ENCODE measurements at places on chromosomes 12 and 14.

DNA sequence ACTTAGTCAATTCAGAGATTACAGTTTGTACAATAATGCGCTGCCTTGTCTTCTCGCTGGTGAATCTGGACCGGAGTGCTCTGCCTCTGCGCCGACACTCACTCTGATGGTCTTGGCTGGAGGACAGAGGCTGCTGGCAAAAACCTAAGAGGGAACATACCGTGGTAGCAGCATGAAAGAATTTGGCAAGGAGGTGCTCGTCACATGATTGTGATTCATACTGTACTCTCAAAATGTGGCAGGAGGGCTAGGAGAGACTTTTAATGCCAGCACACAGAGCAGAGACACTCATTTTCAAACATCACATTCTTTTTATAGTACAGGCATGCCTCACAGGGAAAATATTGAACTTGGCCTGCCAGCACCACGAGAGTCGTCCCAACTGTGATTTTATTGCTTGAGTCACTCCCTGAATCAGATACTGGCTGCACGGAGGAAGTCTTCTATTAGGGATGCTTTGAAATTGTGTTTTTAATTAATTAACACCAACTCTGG lies 67.8 kb downstream of the HMGA2 start:
- peak; percentile 55 for DNase-seq

- no peak for DNase-seq
Measured at GRCh38 chr12:31485571-31485970, 105.4 kb downstream of the DENND5B start.

DNA sequence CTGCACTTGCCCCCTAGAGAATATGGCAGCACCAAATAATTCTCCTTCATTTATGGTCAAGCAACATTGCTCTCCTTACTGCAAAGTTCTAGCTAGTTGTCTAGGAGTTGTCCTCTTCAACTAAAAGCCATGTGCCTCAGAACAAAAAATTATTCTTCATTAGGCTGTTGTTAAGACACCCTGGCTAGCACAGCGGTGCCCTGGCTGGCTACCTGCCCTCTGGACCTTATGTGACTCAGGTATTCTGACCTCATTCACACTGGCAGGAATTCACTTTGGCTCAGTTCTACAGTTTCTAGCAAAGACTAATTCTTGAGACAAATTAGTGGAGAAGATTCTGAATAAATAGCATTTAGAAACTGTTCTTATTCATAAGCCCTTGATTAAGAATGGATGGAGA lies 224.4 kb upstream of the KRR1 start:
- no peak for DNase-seq

- DNase-seq = no peak
Measured at GRCh38 chr12:57730336-57731067, 8.0 kb downstream of the AGAP2 start.

GRCh38 chr14:89304972-89305703 lies 111.9 kb downstream of the FOXN3 start:
- DNase-seq = no peak

GRCh38 chr12:122518908-122519307 lies 7.8 kb downstream of the RSRC2 start:
- no peak for DNase-seq

GRCh38 chr14:94088516-94088915 lies 7.4 kb downstream of the IFI27L1 start:
- DNase-seq = no peak

- no peak for DNase-seq
Measured at GRCh38 chr12:11134305-11134704, at the start of gene TAS2R30. Gene TAS2R30, minus strand, starts transcription at chr12:11134644. Its CDS starts 400 bp downstream, at chr12:11134244.

DNA sequence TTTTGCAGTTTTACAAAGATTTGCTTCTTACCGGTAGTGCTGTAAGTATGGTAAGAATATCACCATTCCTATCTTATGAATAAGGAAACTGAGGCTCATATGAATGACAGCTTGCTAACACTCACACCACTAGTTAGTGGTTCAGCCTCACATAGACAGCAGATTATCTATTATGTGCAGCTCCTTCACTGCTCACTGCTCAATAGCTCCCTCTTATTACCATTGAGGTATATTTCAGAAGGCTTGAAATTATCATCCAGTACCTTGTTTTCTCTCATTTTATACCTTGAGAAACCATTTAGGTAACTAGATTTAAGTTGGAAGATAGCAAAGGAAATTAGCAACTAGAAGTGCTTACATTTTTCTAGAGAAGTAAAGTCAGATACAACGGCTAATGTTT lies 15.5 kb downstream of the RIC8B start:
- DNase-seq = no peak

DNA sequence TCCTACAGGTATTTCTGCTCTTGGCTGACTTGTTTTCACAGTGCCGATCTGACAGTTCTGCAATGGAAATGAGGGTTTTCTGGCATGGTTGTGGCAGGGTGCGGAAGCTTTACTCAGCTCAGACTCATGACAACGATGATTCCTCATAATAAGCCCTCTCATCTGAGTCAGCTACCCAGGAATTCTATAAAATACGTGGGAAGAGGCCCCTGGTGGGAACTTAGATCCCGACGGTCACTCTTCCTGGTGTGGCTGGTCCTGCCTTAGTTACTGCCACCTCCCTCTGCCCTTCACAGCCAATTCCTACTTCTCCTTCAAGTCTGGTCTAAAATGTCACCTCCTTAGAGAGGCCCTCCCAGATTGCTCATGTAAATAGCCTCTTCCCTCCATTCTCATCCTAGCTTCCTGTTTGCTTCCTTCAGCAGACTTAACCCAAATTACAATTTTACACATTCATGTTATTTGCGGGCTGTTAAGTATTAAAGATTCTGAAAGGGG lies 104.2 kb upstream of the MAP1LC3B2 start:
- peak; percentile 33 for DNase-seq

- no peak for DNase-seq
Measured at GRCh38 chr12:4293299-4293965, 19.9 kb downstream of the CCND2 start.

GRCh38 chr12:63238892-63239291 lies 87.9 kb upstream of the AVPR1A start:
- no peak for DNase-seq

DNA sequence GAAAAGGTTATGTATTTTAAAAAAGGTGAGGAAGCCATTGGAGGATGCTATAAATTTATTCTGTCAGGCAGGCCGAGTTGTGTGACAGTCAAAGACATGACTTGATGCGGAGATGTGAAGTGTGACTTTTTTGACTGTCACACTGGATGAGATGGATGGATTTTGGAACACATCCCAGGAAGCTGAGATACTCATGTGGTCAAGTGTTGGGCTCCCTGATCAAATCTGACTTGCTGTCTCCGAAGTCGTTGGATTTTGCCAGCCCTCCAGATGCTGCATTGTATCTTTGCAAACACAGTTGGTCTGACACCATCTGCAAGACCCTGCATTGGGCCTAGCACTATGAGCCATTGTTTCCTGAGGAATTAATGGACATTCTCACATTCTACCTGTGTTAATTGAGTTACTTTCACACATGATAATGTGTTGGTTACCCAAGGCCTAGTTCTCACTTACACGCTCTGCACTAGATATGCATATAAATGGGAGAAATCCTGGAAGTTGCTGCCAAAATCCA lies 204.0 kb upstream of the PRKD1 start:
- DNase-seq = no peak

- DNase-seq = no peak
Measured at GRCh38 chr12:91057368-91058165, at the start of gene KERA. Gene KERA, minus strand, starts transcription at chr12:91058024. Its CDS starts 1,743 bp downstream, at chr12:91056281.

- DNase-seq = peak; percentile 71
Measured at GRCh38 chr12:122835750-122836026, 431 bp downstream of the HIP1R start.

DNA sequence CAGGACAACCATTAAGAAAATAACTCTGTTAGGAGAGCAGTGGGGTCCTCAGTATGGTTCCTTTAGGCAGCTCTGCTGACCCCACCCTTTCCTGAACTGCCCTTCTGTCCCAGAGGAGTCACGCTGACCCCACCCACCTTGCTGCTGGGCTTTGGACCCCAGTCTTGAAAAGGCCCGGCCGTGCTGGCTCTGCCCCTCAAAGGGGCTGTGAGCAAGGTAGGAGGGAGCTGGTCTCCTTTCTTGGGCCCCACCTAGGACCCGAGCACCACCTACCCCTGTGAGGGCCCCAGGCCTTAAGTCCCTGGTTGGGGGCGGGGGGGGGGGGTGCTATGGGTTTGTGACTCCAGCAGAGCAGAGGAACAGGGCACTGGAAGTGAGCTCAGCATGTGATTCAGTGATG lies 171.1 kb downstream of the MON2 start:
- DNase-seq = no peak

GRCh38 chr12:43132291-43132690 lies 419.7 kb downstream of the ADAMTS20 start:
- DNase-seq = no peak

DNA sequence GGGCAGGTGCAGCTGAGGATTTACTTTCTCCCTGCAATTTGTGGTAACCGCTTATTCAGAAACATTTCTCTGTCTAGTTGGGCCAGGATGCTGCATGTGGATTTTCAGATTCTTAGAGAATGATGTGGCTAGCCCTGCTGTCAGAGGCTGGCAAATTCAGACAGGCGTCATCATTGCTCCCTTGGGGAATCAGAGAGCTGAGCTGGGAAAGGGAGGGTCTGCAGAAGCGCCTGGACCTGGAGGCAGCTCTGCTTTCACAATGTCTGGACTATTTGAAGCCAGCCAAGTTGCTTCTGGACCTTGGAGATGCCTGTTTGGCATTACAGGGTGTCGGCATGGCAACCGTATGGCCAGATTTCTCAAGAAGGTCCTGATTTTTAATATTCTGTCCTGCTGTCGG lies 3.4 kb downstream of the GALNT16 start:
- DNase-seq = peak; percentile 79

Data from 8988T (cell line).